Common myeloid progenitor, CD34-positive (primary cell): ENCODE measurements at places on chromosomes 7 and 10.

- no peak for DNase-seq
Measured at GRCh38 chr10:14700546-14700945, 74.2 kb downstream of the FAM107B start.

GRCh38 chr10:102610441-102610887, 33.8 kb upstream of the TRIM8 start:
- DNase-seq, result no peak

- DNase-seq, result peak; percentile 34
Measured at GRCh38 chr7:91089382-91089963, 174.8 kb upstream of the FZD1 start.

- DNase-seq, result no peak
Measured at GRCh38 chr7:120480930-120481329, 208.0 kb downstream of the KCND2 start.

- DNase-seq, result no peak
Measured at GRCh38 chr10:70838270-70838805, 22.6 kb downstream of the SGPL1 start.

DNA sequence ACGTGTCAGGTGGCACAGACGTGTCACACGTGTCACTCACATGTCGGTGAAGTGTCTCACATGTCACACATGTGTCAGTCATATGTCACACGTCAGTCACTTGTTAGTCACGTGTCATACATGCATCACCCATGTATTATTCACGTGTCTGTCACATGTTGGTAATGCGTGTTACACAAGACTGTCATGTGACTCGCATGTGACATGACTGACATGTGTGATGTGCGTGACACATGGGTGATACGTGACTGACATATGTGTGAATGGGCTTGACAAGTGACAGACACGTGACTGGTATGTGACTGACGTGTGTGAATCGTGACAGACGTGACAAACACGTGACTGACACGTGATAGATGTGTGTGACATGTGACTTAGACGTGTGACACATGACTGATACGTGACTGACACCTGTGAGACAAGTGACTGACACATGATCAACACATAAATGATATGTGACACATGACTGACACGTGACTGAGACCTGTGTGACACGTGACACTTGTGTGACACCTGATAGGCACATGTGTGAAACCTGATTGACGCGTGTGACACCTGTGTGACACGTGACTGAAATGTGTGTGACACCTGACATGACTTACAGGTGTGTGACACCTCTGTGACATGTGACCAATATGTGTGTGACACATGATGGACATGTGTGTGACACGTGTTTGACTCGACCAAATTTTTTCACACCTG, 56.1 kb downstream of the ZNF92 start:
- DNase-seq, result no peak

DNA sequence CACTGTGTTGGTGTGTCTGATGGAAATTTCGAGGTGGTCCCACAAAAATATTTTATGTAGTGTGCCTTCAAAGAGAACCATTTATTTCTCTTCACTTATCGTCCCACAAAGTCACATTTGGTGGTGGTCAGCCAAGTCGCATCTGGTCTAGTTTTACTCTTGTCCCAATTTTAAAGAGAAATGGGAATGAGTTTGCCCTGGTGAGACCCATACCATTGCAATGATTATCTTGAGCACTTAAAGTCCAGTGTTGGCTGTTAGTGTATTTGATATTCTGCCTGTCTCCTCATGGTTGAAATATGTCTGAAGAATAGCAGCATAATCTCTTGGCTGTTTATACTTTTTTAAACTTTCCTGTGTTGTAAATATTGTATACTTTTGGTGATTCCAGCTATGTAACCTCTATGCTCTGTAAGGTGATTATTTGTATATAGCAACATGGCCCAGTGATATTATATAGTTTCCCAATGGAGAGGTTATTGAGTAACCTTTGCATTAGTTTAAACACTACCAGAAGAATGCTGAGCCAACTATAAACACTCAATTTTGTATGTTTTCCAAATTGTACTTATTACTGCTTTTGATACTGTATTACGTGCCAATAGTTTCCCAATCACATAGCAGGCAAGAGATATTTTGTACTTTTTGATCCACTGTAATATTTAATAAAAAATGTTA, 172.2 kb downstream of the RTKN2 start:
- DNase-seq, result no peak

DNA sequence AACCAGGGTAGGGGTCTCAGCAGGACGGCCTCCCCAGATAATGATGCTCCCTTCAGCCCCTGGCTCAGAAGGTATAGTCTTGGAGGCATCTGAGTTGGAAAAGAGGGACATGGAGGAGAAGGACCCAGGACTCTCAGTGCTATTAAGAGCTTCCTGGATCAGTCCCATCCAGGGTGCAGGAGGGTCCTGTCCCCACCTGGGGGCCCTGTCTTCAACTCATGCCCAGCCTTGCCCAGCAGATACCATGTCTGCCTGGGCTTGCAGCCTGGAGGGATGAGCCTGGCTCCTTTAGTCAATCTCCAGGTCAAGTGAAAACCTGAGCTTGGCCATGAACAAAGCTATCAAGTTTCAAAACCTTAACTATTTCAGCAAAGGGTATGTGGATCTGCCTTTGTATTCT, 67.6 kb downstream of the PRTFDC1 start:
- no peak for DNase-seq

GRCh38 chr10:13973742-13974141, 357.0 kb downstream of the FRMD4A start:
- no peak for DNase-seq

DNA sequence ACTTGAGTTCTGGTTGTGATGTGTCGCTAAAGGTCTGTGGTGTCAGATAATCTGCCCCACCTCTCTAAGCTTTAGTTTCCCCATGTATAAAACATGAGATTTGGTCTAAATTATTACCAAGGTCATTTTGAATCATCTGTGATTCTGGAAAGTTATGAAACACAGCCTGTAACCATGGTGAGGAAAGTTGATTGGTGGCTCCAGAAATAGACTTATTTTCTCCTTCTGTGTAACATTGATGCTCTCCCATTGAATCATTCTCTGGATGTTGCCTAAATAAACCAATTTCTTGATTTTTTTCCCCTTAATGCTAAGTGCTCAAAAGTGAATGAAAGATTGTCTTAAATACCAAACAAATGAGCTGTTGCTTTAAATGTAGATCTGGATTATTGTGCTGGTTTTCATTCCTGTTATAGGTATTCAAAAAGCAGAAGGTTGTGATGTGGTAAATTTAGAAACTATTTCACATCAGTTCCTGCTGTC, 30.0 kb upstream of the PCGF5 start:
- no peak for DNase-seq

- DNase-seq, result peak; percentile 50
Measured at GRCh38 chr10:14543046-14543903, 212.6 kb upstream of the FRMD4A start.

GRCh38 chr7:76149847-76150691, 51.6 kb upstream of the SRRM3 start:
- no peak for DNase-seq

DNA sequence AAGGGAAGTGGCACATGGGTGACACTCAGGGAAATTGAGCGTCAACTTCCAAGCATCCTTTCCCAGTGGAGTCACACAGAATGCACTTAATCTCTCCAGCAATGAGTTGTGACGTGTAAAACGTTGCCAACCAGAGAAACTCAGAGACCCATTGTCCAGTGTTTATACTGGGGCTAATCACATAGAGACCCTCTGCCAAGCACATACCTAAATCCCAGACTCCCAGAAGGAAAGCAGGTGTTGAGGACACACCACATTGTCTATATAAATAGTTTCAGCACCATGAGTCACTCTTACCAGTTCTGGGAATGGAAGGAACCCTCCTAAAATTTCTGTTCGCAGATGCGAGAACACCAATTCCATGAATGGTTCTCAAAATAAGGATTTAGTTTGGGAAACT, 76.4 kb upstream of the BET1 start:
- no peak for DNase-seq

DNA sequence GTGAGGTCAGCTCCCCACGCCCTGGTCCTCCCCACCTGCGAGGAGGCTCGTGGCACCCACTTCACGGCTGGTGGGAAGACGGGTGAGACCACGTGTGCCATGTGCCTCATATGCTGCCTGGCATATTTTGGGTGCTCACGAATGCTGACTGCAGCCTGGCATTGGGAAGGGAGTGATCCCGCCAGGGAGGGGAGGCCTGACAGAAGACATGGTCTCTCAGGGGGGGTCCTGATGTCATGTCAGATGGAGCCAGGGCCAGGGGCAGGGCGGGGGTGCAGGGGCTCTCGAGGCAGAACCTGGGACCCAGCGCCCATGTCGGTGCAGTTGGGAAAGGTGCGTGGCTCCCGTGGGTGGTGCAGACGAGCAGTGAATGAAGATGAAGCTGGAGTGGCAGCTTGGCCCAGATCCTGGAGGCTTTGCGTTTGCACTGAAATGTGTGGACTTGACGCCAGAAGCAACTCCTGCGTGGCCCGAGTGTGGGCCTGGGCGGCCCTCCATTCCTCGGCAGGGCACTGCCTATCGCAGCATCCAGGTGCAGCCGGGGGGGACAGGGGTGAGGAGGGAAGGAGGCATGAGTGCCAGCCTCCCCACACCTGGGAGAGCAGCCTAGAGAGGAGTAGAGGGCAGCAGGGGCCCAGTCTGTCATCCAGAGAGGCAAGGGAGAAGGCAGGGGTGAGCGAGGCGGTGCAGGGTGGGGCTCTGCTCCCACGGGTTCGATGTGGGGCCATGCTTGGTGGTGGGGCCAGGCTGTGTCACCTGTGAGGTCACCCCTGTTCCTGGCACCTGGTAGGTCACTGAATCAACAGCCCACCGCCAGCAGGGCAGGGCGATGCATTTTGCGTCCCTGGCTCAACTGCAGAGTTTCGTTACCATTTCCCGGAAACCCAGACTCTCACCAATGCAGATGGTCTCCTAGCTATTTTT, 385.6 kb downstream of the DNAJB6 start:
- no peak for DNase-seq

GRCh38 chr7:106795084-106795876, 69.8 kb upstream of the PIK3CG start:
- no peak for DNase-seq

DNA sequence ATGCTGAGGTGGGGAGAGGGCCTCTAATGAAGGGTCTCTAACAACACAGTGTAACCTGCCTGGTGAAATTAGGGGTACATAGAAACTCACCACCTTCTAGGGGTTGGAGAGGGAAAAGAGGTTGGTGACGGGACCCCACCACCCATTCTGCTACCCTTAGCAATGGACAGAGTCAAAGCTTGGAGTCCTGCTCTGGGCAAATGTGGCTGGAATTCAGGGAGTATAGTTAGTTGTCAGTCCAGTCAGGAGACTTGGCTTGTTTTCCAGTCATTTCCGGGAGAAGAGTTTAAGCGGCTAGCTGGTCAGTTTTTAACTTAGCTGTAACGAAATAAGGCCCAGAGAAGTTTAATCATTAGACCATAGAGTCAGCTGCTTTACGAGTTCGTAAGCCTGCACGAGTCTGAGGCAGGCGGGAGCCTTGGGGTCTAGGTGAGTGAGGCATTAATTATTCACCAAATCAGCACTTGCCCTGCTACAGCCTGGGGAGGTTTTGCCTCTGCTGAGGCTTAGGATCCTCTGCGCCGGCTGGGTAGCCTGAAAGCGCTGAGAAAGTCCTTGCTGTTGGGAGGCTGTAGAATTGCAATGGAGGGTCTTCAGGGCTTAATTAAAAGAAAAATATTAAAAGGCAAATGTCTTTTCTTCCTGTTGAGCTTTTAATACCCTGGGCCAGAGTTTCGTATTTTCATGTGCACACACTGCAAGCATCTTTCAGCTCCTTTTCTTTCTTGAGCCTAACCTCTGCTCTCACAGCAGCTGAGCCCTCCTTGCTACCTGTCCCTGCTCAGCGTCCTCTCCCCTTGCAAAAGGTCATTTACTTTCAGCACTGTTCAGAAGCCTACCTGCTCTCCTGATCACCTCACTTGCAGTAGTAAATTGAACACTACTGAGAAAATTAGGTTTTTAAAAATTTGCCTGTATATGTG, 1.5 kb upstream of the LAMB1 start:
- DNase-seq, result no peak

DNA sequence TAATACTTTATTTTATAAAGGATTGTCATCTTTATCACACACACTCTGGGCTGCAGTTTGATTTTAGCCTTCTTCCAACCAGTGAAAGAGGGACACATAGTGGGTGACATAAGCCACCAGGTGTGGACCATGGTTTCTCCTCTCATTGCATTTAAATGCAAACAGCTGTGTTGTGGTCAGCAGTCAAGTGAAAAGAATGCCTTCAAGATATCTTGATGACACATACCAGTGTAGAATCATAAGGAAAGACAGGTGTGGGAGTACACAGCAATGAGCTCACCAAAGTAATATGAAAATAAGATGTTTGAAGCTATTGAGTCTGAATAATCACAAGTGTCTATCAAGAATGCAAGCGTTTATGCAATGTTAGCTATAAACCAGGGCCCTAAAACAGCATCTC, 580.0 kb downstream of the XPNPEP1 start:
- DNase-seq, result no peak

GRCh38 chr7:30196408-30196807, 61.6 kb downstream of the MTURN start:
- DNase-seq, result no peak

GRCh38 chr10:29512425-29512974, 122.3 kb downstream of the SVIL start:
- DNase-seq, result no peak

- DNase-seq, result no peak
Measured at GRCh38 chr10:22700489-22700888, 13.9 kb downstream of the PIP4K2A start.

DNA sequence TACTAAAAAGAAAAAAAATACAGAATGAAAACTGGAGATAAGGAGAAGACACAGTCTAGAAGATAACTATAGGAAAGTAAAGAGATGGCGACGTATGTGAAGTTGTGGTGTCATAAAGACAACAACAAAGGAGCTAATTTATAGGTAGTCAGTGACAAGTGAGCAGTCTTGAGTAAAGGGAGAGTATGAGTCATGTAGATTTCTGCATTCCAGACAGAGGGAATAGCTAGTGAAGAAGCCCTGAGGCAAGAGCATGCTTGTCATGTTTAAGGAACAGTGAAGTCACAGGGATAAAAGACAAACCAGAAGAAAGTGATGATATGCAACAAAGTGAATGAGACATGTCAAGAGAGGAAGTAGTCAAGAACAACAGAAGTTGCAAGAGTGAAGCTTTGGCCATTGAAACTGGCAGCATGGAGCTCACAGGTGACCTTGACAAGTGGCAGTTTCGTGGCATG, 2.3 kb upstream of the MIOS start:
- no peak for DNase-seq

DNA sequence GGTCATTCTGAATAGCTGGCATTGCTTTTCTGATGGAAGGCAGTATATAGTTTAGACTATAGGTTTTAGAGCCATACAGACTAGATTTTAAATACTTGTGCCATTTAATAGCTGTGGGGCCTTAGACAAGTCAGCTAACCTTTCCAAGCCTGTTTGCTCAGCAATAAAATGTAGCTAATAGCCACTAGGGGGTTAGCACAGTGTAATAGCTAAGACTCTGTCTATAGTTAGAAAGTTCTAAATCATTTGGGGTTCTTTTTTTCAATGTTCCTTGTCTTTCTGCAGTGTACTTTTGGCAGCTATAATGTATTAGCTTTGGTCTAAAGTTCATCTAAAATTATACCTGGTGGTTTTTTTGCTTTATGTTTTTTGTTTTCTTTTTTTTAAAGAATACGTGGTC, 7.5 kb upstream of the KIFBP start:
- peak; percentile 59 for DNase-seq

- DNase-seq, result peak; percentile 88
Measured at GRCh38 chr10:102660888-102661657, 16.8 kb downstream of the TRIM8 start.

- no peak for DNase-seq
Measured at GRCh38 chr10:110109511-110109910, 97.9 kb upstream of the MXI1 start.

- no peak for DNase-seq
Measured at GRCh38 chr10:18984531-18984930, 64.1 kb upstream of the MALRD1 start.
